ENCODE measurements at places on chromosomes 7 and 10.

DNA sequence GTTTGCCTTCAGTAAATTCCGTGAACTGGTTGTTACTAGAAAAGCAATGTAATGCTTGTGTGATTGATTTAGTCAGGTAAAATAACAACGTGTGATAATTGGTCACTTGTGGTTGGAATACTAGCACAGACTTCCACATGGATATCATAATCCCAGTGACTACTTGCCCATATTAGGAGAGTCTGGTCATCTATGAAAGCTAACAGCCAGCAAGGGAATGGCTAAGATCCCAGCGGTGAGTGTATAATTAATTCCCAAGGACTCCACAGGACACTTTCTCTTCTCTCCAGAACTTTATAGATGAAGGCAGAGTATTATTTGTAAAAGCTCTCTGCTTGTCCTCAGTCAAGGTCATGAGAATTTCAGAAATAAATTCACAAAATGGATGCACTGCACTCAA lies 662.6 kb upstream of the TEX47 start:
- no peak for DNase-seq

DNA sequence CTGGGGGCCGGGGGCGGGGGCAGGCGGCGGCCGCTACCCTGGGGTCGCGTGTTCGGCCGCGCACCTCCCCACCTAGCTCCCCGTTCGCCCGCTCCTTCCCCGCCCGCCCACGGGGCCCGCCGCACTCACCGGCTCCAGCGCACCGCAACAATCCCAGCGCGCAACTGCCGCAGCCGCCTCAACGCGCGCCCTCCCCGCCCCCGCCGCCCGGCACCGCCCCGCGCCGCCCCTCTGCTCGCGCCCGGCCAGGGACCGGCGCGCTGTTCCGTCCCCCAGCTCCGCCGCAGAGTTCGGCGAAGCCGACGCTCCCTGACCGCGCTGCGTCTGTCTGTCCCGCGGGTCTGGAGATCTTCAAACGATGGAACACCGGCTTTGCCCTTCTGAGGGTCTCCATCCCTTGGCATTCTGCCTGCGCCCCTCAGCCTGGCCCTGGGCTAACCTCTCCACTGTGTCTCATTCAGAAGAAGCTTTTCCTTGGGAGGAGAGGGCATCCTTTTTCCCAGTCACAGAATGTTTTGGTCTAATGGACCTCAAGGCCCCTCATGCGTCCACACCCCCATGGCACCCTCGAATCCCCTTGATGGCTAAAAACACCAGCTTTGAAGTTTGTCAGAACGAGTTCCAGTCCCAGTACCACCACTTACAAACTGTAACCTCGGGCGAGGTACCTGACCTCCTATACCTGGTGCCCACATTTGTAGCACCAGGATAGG lies at the start of gene NT5C2:
Gene NT5C2, minus strand, starts transcription at position 166 of the 713 bp plus-strand sequence. CDS start 18,314 bp downstream, outside the sequence.
- DNase-seq, result peak; percentile 88

- DNase-seq, result no peak
Observed at GRCh38 chr7:80185571-80185970, 50.9 kb downstream of the GNAI1 start.

GRCh38 chr7:151626422-151627115 lies 106.9 kb upstream of the RHEB start:
- DNase-seq, result peak; percentile 69

DNA sequence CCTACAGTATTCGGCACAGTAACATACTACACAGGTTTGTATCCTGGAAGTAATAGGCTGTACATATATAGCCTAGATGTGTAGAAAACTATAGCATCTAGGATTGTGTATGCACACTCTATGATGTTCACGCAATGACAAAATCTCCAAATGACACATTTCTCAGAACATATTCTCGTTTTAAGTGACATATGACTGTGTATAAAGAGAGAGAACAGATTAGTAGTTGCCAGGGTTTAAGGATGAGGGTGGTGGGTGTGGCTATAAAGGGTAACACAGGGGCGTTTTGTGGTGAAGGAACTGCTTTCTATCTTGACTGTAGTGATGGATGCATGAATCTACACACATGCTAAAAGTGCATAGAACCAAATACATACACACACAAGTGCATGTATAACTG lies 101.2 kb downstream of the ARL4A start:
- no peak for DNase-seq

DNA sequence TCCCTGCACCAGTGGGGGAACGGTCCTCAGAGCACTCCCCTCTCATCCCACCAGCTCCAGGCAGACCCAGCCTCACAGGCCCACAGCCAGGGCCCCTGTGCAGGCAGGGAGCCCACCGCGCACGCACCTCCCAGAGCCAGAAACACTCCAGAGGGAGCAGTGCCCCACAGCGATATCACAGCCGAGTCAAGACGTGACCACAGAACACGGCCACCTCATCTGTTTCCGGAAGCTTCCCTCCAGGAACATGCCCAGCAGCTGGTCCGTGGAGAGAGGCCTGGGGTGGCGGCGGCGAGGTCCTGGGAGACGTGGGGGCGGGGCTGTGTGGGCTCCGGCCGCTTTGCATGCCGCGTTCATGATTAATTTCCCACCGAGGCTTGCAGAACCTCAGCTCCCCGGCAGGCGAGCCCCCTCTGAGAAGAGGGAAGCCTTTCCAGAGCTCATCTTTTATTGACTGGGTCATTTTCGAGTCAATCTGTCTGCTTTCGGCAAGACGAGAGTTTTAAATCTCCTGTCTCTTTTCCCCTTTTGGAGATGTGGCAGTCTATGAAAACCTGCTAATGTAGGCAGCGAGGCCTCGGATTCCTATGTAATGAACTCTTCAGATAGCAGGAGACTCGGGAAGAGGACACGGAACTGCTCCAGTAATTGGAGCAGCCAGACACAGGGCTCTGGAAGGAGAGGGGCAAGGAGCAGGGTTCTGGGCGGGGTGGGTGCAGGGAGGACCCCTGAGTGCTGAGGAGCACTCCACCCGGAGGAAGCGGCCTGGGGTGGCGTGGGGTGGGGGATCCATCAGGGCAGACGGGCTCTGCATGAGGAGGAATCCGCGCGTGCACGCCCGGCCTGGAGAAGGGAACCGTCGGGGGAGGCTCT lies 242.8 kb downstream of the ELFN1 start:
- DNase-seq, result no peak

- DNase-seq, result no peak
Observed at GRCh38 chr10:60848126-60848525, 69.8 kb downstream of the CDK1 start.

Data from common myeloid progenitor, CD34-positive (primary cell).